ENCODE measurements at places on chromosomes 11 and 22. TPM values are rescaled to one million over a fixed set of nuclear protein-coding genes. Genes with fewer than 3 reads are reported as not detected.
A peak's percentile ranks its signal among the peaks of the same experiment; 100 is the strongest.

- no peak overlapping the region for H3K4me3 ChIP-seq
- no peaks in the 10 kb centered on the region for H3K27me3 ChIP-seq
- no peaks in the 10 kb centered on the region for H3K36me3 ChIP-seq
- no peak for DNase-seq
- no peaks in the 10 kb centered on the region for H3K4me1 ChIP-seq
Observed at GRCh38 chr11:90344546-90344945, 121.7 kb upstream of the CHORDC1 start.

DNA sequence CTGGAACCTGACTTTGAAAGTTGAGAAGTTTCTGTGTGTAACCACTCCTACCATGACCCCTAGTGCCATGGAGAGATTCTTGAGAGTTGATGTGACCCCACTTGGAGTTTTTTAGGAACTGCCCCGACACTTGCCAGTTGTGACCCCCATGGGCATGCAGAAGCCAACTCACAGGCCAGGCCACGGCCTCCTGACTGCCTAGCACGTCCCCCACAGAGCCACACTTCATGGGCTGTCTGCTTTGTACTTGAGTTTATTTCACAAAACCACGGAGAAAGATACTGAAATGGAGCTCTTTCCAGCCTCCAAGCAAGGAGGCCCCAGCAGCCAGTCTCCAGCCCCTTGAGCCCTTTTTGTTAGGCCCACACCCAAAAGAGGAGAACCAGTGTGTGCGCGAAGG, 8.4 kb downstream of the CYB5R2 start:
- DNase-seq, result no peak
- no peak overlapping the region for H3K4me3 ChIP-seq
- no peak overlapping the region for H3K27ac ChIP-seq
- no peaks in the 10 kb centered on the region for H3K4me1 ChIP-seq
- H3K36me3 ChIP-seq, result no peaks in the 10 kb centered on the region
- H3K27me3 ChIP-seq, result no peaks in the 10 kb centered on the region

DNA sequence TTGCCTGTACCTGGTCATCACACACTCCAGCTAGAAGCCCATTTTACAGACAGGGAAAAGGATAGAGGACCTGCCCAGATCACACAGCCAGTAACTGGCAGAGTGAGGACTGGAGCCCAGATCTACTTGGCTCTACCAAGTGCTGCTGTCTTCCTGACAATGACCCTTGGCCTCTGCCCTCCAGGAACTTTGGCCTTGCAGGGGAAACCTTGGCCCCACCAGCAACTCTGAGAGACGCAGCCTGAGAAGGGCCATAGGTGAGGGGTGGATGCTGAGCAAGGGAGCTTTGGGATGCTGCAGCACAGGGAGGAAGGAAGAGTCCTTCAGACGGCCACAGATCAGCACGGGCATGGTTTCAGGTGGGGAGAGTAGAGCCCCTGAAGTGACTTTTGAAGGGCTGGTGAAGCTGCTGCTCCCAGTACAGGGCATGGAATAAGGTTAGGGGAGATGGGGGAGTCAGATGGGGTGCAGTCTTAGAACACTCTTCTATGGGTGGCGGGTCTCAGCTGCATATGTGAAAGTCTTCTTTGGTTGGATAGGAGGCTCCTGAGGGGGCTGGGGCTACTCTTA, 2.0 kb upstream of the CAPN5 start:
- no peak for DNase-seq
- no peak overlapping the region for H3K27ac ChIP-seq
- no peaks in the 10 kb centered on the region for H3K36me3 ChIP-seq
- no peak overlapping the region for H3K4me3 ChIP-seq

- no peak overlapping the region for H3K4me3 ChIP-seq
- H3K36me3 ChIP-seq, result no peaks in the 10 kb centered on the region
- no peak for DNase-seq
- H3K27ac ChIP-seq, result no peak overlapping the region
- no peaks in the 10 kb centered on the region for H3K4me1 ChIP-seq
- H3K27me3 ChIP-seq, result no peaks in the 10 kb centered on the region
Observed at GRCh38 chr11:16942342-16942741, 71.9 kb downstream of the PLEKHA7 start.

The NXPE2 gene
- total RNA-seq, result 0.19 TPM

DNA sequence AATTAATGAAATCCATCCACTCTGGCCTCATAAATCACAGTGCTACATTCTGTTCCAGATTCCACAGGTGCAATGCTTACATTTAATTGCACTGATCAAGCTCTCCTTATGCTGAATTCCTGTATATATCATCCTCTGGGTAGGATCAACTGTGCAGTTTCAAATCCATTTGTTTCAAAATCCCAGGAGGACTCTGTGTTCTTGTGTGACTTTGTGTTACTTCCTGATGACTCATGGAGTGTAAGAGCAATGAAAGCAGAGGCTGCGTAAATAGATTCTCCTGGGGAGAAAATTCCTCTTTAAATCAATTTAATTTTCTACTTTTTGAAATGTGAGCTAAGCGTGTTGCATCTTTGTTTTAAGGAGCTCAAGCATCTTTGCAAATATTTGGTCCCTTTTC, 752.7 kb downstream of the METTL15 start:
- H3K4me3 ChIP-seq, result no peak overlapping the region
- H3K36me3 ChIP-seq, result no peaks in the 10 kb centered on the region
- H3K4me1 ChIP-seq, result no peaks in the 10 kb centered on the region
- H3K27me3 ChIP-seq, result no peaks in the 10 kb centered on the region
- DNase-seq, result no peak

The BIK gene
- total RNA-seq, result not detected

- no peaks in the 10 kb centered on the region for H3K27me3 ChIP-seq
- H3K36me3 ChIP-seq, result no peaks in the 10 kb centered on the region
- no peak overlapping the region for H3K4me3 ChIP-seq
- H3K27ac ChIP-seq, result peak overlapping the region; percentile 87
- DNase-seq, result peak; percentile 95
- H3K4me1 ChIP-seq, result peaks cover 5% of the 10 kb centered on the region
Observed at GRCh38 chr11:72069787-72070251, 10.5 kb downstream of the NUMA1 start.

- H3K27me3 ChIP-seq, result no peaks in the 10 kb centered on the region
- H3K36me3 ChIP-seq, result no peaks in the 10 kb centered on the region
- DNase-seq, result no peak
- H3K27ac ChIP-seq, result no peak overlapping the region
- H3K4me1 ChIP-seq, result no peaks in the 10 kb centered on the region
Observed at GRCh38 chr11:104370478-104370877, 206.5 kb upstream of the PDGFD start.

DNA sequence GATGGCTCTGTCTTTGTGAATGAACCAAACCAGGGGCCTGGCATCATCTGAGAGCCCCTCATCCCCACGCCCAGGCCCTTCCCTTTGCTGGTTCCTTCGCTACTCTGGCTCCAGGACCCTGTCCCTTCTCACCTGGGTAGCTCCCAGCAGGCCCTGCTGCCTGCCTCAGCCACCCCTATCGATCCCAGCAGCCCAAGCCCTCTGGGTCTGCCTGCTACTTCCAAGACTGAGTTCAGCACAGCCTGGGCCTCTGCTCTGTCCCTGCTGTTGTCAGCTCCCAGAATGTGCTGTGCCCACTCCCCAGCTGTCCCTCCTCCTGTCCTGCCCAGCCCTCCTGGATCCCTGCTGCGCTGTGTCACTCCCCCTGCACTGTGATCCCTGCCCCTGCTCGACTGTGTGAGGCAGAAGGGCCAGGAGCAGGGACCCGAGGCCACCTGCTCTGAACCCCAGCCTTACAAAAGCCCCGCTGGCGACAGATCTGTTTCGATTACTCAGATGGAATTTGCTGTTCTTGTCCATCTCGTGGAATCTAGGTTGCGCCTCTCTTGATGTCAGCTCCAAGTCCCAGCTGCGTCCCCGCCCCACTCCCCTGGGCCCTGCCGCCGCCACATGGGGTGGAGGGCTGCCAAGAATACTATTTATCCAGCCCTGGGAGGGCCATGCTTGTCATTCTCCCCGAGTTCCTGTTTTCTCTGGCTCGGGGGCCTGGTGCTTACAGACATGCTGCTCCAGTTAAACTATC, 13.0 kb downstream of the MRPL21 start:
- no peak overlapping the region for H3K4me3 ChIP-seq
- no peak overlapping the region for H3K27ac ChIP-seq
- H3K27me3 ChIP-seq, result no peaks in the 10 kb centered on the region
- no peaks in the 10 kb centered on the region for H3K4me1 ChIP-seq
- peak; percentile 95 for DNase-seq
- H3K36me3 ChIP-seq, result no peaks in the 10 kb centered on the region

The MMP7 gene
- total RNA-seq, result 0.42 TPM

The TYMP gene
- total RNA-seq, result 68.3 TPM

DNA sequence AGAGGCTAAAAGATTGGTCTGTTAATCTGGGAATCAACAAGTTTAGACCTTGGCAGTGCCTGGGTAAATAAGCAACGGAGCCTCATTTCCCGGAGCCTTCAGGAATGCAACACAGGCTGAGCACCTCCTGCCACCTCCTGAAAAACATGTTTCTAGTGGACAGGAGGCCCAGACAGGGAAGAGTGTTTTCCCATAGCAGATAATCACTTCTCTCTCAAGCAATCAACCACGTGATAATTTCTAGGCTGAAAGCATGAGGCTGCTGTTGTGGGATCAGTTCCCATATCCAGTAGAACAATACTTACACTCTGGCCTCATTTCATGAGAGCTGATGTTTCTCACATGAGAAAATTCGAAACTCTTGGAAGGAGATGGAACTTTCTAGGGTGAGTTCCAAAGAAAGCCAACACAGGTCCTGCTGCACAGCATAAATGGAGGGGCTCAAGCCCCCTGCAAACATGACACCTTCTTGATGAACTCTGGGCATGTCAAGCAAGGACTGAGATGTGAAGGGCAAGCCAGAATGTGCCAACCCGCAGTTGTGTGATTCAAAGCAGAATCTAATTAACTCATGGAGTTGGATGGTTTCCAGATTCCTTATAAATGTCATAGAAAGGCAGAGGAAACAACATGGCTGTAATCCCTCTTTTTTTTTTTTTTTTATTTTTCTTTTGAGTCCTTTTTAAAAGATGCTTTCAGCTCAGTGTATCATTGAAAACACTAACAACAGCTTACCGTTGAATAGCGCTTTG, 228.5 kb upstream of the SESN3 start:
- no peaks in the 10 kb centered on the region for H3K27me3 ChIP-seq
- no peak overlapping the region for H3K4me3 ChIP-seq
- H3K36me3 ChIP-seq, result no peaks in the 10 kb centered on the region
- H3K4me1 ChIP-seq, result peaks cover 3% of the 10 kb centered on the region
- no peak overlapping the region for H3K27ac ChIP-seq

GRCh38 chr11:8082391-8083087, 1.5 kb downstream of the TUB start:
- H3K36me3 ChIP-seq, result no peaks in the 10 kb centered on the region
- no peaks in the 10 kb centered on the region for H3K27me3 ChIP-seq
- peak; percentile 67 for DNase-seq
- no peaks in the 10 kb centered on the region for H3K4me1 ChIP-seq

GRCh38 chr11:67525275-67525976, 2.2 kb upstream of the CABP2 start:
- no peak overlapping the region for H3K4me3 ChIP-seq
- H3K36me3 ChIP-seq, result no peaks in the 10 kb centered on the region
- no peaks in the 10 kb centered on the region for H3K4me1 ChIP-seq
- no peaks in the 10 kb centered on the region for H3K27me3 ChIP-seq
- no peak overlapping the region for H3K27ac ChIP-seq

The KCNQ1OT1 gene
- 5.4 TPM for total RNA-seq

GRCh38 chr11:115552151-115552772, 48.0 kb upstream of the CADM1 start:
- no peaks in the 10 kb centered on the region for H3K36me3 ChIP-seq
- DNase-seq, result no peak
- H3K4me1 ChIP-seq, result no peaks in the 10 kb centered on the region
- no peak overlapping the region for H3K27ac ChIP-seq

- no peak overlapping the region for H3K27ac ChIP-seq
- H3K36me3 ChIP-seq, result no peaks in the 10 kb centered on the region
- no peaks in the 10 kb centered on the region for H3K27me3 ChIP-seq
- H3K4me3 ChIP-seq, result no peak overlapping the region
- H3K4me1 ChIP-seq, result no peaks in the 10 kb centered on the region
Observed at GRCh38 chr11:17722000-17722643, 2.8 kb downstream of the MYOD1 start.

- H3K27me3 ChIP-seq, result no peaks in the 10 kb centered on the region
- no peak for DNase-seq
- no peak overlapping the region for H3K4me3 ChIP-seq
- H3K27ac ChIP-seq, result no peak overlapping the region
Observed at GRCh38 chr11:120182790-120183491, 27.9 kb upstream of the OAF start.

The SLC22A6 gene
- total RNA-seq, result not detected

The CXCR5 gene
- 0.27 TPM for total RNA-seq

GRCh38 chr11:11036848-11037732, 179.2 kb upstream of the ZBED5 start:
- no peak overlapping the region for H3K27ac ChIP-seq
- H3K36me3 ChIP-seq, result no peaks in the 10 kb centered on the region
- H3K4me3 ChIP-seq, result no peak overlapping the region
- H3K4me1 ChIP-seq, result no peaks in the 10 kb centered on the region
- no peaks in the 10 kb centered on the region for H3K27me3 ChIP-seq

DNA sequence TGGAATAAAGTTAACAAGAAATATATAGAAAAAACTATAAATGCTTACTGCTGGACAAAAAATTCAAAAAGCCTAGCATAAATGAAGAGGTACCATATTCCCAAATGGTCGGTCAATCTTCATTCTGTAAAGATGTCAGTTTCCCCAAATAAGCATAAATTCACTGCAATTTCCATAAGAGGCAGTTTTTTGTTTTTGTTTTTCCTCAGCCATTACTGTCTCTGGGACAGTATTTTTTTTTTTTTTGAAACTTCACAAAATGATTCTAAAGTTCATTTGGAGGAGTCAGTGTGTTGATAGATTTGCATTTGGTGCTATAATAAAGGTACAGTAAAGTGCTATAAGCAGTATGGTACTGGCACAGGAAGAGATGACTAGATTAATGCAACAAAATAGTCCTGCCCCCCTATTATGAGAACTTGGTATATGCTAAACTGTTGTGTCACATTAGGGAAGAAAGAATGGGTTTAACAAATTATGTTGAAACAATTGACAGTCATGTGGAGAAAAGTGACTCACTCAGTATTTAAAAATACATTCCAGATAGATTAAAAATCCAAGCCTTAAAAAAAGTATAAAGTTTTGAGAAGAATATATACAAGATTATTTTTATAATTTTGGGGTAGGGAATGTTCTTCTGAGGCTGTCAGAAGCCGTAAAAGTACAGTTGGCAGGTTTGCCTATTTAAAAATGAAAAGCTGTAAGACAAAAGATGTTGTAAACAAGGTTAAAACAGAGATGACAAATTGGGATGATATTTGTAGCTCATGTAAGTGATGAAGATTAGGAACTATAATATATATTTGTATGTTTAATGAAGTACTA, 2.6 kb upstream of the FTH1 start:
- DNase-seq, result no peak
- H3K4me3 ChIP-seq, result no peak overlapping the region
- no peak overlapping the region for H3K27ac ChIP-seq
- no peaks in the 10 kb centered on the region for H3K36me3 ChIP-seq
- H3K27me3 ChIP-seq, result no peaks in the 10 kb centered on the region
- no peaks in the 10 kb centered on the region for H3K4me1 ChIP-seq

- no peak overlapping the region for H3K27ac ChIP-seq
- no peak overlapping the region for H3K4me3 ChIP-seq
- DNase-seq, result no peak
- H3K36me3 ChIP-seq, result no peaks in the 10 kb centered on the region
Observed at GRCh38 chr11:63511048-63511748, 5.3 kb downstream of the LGALS12 start.
